Dermis blood vessel endothelial cell (primary cell): ENCODE measurements at places on chromosomes 1 and 21.
A peak's percentile ranks its signal among the peaks of the same experiment; 100 is the strongest.

DNA sequence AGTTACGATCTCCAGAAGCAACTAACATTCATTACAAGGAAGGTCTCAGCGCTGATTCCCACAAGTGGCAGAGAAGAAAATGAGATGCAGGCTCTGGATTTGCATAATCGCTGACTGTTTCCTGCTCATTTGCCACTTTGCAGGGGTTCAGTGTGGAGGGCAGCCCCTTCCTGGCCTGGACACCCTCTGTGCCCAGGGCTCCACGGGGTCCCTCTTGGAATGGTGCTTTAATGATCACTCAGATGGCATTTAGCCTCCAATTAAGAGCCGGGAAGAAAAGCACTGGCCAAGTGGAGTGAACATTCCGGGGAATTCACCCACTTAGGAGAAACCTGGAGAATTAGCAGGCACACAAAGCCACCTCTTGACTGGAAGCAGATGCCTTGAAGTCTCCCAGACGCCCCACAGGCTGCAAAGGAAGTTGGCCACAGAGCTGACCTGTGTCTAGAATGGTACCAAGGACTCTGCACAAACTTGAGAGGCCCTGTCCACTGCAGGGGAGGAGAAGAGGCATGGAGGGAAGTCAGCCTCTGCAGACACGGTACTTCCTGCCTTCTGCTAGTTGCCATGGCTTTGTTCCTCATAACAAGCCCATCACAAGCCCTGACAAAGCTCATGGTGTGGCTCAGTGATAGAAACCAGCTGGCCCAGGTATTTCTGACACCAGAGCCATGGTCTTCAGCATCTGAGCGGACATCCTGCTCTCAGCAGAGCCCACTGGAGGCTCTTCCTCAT is 157.2 kb downstream of the KAZN start:
- no peak for DNase-seq

- DNase-seq = no peak
These were observed 5.5 kb downstream of the GLIS1 start for GRCh38 chr1:53733447-53733931.

DNA sequence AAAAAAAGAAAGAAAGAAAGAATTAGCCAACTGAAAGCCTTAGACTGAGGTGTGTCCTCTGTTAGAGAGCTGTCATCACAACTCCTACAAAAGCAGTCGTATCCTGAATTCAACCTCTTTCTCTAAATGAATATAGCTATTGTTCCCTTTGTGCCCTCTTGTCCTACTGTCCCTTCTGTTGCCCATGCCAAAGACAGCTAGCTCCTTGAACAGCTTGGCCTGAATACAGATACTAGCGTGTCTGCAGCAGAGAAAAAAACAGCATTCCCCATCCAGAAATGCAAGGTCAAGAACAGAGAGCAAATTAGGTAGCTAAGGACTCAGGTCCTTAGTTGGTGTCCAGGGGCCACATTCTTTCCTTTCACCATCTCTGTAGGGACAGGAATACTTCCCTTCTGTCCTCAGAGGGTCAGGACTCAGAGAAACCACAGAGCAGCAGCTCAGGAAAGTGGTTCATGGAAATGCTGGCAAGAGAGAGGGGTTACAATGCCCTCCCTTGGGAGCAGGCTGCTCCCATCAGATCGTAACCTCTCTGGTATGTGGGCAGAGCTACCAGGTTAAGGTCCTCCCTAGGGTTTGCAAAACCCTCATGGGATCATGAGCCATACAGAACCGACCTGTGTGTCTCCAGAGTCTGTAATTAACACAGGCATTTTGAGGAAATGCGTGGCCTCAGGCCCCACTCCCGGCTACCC is 1.8 kb upstream of the ZBTB48 start:
- no peak for DNase-seq

- DNase-seq = no peak
These were observed 46.1 kb upstream of the TARS2 start for GRCh38 chr1:150441121-150441520.

- no peak for DNase-seq
These were observed 283.4 kb upstream of the ZRANB2 start for GRCh38 chr1:71364236-71364635.

GRCh38 chr1:99538618-99538956 is 107.3 kb upstream of the PALMD start:
- no peak for DNase-seq

DNA sequence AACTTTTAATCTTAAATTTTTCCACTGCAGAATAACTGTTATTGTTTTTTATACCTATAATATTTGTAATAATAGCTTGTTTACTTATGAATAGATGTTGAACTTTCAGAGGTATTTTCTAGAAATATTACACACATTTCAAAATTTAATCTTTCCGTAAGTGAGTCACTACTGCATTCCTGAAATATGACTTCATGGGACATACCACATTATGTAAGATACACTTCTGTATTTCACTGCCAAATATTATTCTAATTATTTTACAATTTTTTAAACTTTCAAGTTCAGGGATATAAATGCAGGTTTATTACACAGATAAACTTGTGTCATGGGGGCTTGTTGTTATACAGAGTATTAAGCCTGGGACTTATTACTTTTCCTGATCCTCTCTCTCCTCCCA is 2220.5 kb downstream of the NCAM2 start:
- DNase-seq = no peak

DNA sequence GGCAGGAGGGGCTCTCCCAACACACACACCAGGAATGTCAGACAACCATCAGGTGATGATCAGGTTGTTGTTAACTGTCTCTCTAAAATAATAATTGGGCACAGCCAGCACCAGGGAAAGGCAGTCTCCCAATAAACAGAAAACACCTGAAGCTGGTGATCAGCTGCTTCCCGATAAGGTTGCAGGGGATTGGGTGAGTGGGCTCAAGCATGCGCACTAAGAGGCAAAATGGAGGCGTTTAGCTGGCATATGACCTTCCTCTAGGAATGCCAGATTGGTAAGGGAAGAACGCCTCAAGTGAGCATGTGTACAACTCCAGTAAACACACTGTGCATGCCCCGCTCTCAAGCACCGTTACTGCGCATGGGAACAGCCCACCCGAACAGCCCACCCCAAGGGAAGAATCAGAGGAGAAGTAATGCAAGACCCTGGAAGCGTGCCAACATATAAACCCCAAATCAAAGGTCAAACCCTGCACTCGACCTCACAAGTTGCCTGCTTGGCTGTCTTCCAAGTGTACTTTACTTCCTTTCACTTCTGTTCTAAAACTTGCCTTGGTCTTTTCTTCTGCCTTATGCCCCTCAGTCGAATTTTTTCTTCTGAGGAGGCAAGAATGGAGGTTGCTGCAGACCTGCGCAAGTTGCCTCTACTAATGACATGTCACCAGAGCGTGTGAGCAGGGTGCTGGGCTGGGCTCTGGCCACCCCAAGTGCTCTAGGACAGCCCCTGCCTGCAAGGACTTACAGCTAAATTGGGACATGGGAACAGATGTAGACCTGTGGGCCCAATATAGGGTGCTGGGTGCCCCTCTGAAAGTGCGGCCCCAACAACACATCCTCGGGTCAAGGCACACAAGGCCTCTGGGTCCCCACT is 200.8 kb downstream of the RHOU start:
- DNase-seq = no peak

DNA sequence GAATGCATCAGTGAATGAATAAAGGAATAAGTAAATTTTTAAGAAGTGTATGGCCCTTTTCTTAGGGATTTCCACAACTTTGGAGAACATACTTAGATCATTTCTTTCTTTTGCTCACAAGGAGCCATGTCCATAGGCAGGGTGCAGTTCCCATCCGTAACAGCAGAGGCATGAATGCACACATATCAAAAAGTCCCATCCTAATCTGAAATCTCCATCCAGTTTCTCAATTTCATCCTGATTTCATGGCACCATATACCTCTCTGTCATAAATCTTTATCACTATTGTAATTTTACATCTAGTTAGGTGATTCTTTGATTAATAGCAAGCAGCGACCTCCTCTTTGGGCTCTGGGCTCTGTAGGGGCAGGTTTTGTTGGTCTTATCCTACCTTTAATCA is 359.2 kb downstream of the RRAGC start:
- peak; percentile 13 for DNase-seq

DNA sequence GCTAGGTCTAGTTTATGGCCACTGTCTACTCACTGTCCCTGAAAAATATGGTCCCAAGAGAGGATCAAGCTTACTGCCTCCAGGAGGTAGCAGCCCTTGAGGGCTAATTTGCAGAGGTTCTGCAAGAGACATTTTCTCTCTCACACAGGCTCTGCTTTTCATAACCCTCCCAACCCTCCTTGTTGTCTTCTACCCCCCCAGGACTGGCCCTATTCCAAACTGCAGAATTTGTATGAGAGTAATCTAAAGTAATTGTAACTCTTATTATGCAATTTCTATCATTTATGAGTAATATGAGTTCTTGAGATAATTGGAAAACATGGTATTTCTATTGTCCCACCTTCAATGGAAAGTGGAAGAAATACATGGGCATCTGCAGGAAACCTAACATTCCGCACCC is 70.4 kb upstream of the CD55 start:
- no peak for DNase-seq

DNA sequence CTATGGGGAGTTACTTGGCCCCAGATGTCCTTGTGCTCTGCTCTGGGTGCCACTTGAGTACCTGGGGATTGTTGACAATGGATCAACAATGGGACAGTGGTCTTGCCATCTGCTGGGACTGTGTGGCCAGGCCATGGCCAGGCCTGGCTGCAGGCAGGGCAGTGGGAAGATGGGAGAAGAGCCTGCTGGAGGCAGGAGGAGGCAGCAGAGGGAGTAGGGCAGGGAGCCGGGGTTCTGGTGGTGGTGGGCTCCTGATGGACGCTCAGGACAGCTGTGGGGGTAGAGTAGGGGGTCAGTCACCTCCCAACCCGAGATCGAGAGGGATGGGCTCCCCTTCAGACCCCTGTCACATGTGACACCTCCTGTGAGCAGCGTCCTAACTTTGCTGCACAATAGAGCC is 81.0 kb downstream of the ARHGEF10L start:
- no peak for DNase-seq

DNA sequence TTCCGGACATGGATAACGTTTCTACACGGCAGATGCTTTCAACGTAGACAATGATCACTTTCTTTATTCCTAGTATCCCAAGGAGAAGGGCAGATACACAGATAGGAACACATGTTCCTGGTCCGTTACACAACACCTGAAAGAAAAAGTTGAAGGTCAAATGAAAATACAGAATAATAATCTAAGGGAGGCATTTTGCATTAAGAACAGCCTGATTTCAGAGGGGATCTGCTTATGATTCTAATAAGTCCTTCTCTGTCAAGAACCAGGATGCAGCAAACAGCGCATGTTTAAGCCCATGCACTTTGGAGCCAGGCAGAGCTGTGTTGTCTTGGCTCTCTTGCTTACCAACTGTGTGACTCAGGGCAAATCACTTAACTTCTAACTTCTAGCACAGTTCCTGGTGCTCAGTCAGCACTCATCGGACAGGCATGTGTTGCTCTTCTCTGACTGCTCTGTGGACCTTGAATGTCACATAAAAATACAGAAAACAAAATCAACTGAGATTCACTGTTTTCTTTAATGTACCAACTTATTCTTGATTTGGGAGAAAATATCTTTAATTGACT is 56.3 kb upstream of the CNN3 start:
- peak; percentile 80 for DNase-seq

DNA sequence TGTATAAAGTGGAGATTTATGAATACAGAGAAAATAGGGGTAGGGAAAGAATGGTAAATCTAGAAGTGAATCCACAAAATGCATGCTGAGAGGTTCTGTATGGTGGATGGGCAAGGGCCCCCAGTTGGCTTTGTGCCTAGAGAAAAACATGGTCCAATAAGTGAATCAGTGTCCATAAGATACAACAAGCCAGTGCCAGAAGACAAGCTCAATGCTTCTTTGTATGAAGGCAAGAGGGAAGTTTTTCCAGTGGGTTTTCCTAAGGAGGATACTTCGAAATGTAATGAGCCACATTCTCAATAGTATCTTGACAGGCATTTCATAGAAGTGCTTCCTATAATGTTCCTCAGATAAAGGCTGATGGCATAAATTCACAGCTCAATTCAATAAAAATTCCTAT is 169.4 kb upstream of the HMCN1 start:
- DNase-seq = no peak

- DNase-seq = peak; percentile 8
These were observed 20.1 kb downstream of the TUT4 start for GRCh38 chr1:52532731-52533327.

DNA sequence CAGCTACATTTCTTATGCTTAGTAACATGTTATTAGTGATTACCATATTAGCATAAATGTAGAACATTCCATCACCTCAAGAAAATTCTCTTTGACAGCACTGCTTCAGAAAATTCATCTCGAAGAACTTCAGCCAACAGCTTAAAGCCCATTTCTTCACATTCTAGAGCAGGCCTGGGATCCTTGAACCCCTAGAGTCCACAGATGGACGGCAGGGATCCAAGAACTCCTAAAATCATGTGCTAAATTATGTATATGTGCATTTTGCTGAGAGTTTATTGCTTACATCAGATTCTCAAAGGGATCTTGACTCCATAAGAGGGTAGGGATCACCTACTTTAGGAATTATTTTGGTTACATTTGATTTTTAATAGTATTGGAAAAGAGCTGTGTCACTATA is 76.2 kb upstream of the TEKT2 start:
- DNase-seq = no peak

- no peak for DNase-seq
These were observed 20.9 kb upstream of the GORAB start for GRCh38 chr1:170511038-170511437.

GRCh38 chr21:41580758-41581554 is 73.0 kb upstream of the TMPRSS2 start:
- DNase-seq = no peak

DNA sequence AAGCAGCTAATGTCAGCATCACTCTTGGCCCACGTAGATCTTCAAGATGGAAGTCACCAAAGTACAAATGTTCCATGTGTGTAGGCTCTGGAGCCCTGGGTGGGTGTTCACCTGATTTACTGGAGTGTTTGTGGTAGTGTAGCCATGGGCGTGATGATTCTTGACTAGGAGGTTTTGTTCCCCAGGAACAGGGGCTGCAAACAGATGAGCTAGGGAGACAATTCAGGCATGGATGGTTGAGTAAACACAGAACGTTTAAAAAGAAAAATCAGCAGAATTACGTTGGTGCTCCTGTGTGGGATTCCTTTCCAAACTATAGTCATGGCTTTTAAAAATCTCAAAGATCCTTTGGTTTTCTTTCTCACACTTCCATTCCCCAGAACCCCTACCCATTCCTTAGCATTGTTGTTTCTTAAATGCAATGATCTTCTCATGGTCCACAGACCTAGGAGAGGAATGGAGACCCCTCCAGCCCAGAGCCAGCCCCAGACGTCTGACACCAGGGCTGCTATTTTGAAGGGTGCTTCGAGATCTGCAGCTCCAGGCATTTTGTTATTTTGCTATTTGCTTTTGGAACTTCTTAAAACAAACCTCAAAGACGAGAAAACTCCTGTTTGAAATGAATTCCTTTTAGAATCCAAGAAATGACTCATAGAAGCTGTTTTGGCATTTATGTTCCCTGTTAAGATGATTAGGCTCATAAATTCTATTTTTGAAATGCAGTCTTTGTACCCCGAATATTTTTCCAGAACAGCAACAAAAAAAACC is 115.1 kb downstream of the ETS2 start:
- DNase-seq = no peak
